ENCODE measurements at places on chromosomes 11 and 22. TPM values are rescaled to one million over a fixed set of nuclear protein-coding genes. Genes with fewer than 3 reads are reported as not detected.

DNA sequence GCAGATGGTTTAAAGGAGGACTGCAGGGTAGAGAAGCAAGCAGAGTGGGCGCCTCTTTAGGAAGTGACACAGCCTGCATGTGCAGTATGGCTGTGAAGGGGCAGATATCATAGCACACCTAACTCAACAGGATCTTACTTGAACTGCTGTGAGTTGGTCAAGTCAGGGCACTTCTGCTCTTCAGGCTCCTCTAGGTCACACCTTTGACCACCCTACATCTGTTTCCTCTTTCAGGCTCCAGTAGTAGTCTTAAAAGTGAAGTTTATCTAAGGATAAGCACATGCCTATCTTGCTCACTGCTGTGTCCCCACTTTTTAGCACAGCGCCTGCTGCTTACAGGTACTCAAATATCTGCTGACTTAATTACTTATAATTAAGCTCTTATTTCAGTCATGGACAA is 6.5 kb downstream of the MRPL16 start:
- no peak for DNase-seq

DNA sequence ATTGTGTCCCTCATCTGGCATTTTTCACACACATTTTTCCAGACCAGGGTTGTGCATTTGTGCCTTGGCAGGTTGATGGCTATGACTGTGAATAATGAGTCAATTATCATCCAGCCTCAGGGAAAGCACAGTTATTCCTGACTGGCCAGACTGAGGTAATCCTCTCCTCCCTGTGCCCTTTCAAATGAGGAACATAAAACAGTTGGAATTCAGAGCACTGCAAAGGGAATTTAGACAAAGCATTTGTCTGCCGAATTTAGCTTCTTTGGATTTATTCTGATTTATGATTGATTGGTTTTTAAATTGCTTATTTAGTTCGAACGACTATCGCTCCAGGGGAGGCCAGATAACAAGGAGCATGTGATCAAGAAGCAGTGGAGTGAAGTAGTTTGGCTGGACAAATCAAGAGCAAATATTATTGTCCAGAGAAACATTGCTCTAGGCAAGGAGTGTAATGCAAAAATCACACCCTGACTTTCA is 30.8 kb upstream of the RAG2 start:
- DNase-seq: no peak

DNA sequence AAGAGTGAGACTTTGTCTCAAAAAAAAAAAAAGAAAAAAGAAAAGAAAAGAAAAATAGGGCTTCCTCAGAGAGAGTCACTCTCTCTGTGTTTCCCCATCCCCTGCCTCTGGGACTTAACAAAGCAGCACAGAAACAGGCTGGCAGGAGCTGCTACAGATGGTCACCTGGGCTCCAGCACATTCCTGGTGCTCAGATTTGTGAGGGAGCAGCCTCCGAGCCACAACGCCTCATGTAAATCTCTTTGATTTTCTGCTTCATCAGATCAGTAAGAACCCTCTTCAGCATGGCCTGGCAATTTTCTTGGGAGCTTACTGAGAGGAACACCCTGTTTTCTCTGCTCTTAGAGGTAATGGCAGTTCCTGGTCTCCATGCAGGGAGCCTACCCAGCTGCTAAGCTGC is 15.2 kb upstream of the LDHA start:
- no peak for DNase-seq

DNA sequence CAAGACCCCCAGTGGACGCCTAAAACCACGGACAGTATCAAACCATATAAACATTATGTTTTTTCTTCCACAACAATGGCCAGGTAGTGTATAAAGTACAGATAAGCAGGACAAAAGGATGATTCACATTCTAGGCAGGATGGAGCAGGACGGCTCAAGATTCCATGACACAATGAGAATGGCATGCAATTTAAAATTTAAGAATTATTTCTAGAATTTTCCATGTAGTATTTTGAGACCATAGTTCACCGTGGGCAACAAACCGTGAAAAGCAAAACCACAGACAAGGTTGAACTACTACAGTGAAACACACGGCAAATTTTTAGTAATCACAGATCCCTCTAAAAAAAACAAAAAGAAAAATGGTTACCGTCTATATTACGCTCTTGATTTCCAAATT is 7.5 kb downstream of the NARS2 start:
- DNase-seq: no peak

GRCh38 chr11:111456086-111456858 is 55.9 kb downstream of the BTG4 start:
- DNase-seq: peak; percentile 77

Gene EED
- total RNA-seq: 13.7 TPM

Gene TPBGL
- total RNA-seq: 0.13 TPM

Gene APOBEC3G
- total RNA-seq: 1.8 TPM

DNA sequence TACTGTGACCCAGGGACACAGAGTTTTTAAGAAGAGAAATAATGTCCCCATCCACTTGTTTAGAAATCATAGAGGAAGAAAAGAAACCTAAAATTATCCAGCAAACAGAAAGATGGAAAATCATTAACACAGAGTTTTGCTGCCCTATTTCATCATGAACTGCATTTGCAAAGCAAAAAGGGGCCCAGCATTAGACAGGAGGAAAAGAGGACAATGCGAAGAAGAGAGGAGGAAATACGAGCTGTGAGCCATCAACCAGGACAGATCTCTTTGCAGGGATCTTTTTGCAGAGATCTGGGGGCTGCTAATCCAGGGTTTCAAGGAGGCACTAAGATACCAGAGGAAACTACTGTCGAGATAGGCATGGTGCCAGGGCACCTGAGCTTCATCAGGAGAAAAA is 14.4 kb upstream of the NCAM1 start:
- DNase-seq: no peak

GRCh38 chr11:111045407-111045803 is 200.1 kb upstream of the POU2AF2 start:
- DNase-seq: no peak

DNA sequence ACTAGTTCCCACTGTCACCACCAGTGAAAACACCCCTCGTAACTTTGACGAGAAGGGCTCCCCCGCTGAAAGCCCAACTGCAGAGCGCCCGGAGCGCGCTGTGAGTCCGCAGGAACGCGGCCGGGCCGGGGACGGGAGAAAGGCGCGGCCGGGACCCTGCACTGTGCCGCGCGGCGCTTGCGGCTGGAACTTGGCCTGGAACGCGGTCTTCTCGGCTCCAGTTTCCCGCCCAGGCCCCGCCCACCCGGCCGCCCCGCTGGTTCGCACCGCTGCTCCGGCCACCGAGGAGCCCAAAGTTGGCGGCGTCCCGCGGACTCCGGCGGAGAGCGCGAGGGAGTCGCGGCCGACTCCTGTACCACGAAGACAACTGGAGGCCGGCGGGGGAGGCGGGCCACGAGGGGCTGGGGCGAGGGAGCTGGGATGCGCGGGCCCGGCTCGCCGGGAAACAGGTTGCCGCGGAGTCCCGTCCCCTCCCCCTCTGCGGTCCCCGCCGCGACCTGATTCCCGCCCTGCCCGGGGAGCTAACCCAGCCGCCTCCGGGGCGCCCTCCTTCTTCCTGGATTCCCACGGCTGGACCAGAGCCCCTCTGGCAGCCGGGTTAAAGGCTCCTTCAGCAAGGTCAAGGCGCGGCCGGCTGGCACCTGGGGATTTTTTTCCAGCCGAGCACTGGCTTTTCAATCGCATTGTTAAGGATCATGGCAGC is 3.4 kb downstream of the TENM4 start:
- peak; percentile 90 for DNase-seq

DNA sequence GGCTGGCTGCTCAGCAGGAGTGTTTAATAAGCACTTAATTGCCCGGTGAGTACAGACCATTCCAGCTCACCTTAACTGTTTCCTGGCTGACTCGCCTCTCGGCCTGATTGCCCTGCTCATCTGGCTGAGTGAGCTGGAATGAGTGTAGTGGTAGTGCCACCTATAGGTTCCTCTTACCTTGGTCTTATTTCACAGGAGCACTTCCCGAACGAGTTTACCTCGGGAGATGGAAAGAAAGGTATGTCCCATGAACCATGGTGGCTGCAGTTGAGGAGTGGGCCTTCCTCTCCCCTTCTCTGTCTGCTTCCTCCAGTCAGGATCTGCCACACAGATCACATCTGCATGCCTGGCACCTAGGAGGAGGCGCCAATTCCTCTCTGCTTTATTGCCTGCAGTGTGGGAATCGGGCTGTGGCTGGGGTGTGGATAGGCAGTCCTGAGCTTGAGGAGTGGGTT is 26.7 kb downstream of the UPB1 start:
- DNase-seq: no peak

Gene ALDH3B1
- total RNA-seq: 11.6 TPM

DNA sequence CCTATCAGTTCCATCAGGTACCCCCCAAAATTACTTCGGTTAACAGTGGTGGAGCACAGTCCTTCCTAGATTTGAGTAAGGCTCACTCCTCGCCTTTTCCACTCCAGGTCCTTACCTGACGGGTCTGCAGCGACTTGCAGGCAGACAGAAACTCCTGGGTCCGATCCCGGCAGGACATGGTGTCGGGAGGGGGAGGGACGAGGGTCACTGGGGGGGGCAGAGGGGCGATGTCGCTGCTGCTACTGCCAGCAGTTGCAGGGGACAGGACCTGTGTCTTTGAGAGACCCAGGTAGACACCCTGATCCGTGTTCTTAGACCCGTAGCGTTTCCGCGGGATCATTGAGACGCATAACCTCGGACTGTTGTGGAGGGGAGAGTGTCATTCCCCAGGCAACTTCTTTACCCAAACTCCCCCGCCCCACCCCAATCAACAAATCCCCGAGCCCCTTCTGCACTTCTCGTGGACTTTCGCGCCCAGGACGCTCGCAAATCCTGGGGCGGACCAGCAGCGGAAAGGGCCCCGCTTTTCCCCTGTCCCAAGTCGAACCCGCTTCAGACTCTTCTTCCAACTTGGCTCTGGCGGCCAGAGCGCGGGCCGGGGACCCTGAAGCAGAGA is 839 bp downstream of the STX5 start:
- no peak for DNase-seq

GRCh38 chr11:68163691-68164090 is 42.5 kb upstream of the CHKA start:
- no peak for DNase-seq

DNA sequence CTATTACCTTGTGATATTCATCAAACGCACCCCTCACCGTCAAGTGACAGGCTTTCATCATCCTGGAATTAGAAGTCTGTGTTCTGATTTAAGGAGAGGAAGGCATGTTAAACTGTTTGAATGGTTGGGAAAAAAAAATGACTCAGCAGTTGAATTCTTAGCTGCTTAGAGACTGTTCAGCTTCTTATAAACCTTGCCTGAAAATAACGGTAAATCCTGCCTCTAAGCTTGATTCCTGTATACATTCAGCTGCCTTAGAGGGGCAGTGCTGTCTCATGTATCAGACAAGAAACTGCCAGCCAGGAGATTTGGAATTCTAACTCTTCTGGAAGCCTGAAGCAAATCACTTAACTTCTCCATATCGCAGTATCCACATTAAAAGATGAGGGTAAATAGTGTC is 437.4 kb downstream of the JRKL start:
- DNase-seq: no peak

- no peak for DNase-seq
These were observed 26.1 kb downstream of the SLC22A9 start for GRCh38 chr11:63395697-63396096.

GRCh38 chr11:92793189-92793588 is 176.3 kb upstream of the MTNR1B start:
- no peak for DNase-seq

Gene SLC22A12
- not detected for total RNA-seq

- no peak for DNase-seq
These were observed 3.9 kb upstream of the CDC42EP2 start for GRCh38 chr11:65310736-65311135.

Gene APOBEC3C
- 6.1 TPM for total RNA-seq

Gene OR4D5
- total RNA-seq: not detected

- no peak for DNase-seq
These were observed 72.8 kb downstream of the SFI1 start for GRCh38 chr22:31569126-31569525.

Gene ASPHD2
- 20.0 TPM for total RNA-seq

All from lower leg skin (tissue), 4 donors.